ENCODE measurements at places on chromosomes 2 and 18. TPM values are rescaled to one million over a fixed set of nuclear protein-coding genes. Genes with fewer than 3 reads are reported as not detected.

- no peak for DNase-seq
These were observed 73.2 kb upstream of the ZCCHC2 start for GRCh38 chr18:62449490-62450104.

GRCh38 chr2:202643012-202643858, 8.5 kb downstream of the FAM117B start:
- no peak for DNase-seq

DNA sequence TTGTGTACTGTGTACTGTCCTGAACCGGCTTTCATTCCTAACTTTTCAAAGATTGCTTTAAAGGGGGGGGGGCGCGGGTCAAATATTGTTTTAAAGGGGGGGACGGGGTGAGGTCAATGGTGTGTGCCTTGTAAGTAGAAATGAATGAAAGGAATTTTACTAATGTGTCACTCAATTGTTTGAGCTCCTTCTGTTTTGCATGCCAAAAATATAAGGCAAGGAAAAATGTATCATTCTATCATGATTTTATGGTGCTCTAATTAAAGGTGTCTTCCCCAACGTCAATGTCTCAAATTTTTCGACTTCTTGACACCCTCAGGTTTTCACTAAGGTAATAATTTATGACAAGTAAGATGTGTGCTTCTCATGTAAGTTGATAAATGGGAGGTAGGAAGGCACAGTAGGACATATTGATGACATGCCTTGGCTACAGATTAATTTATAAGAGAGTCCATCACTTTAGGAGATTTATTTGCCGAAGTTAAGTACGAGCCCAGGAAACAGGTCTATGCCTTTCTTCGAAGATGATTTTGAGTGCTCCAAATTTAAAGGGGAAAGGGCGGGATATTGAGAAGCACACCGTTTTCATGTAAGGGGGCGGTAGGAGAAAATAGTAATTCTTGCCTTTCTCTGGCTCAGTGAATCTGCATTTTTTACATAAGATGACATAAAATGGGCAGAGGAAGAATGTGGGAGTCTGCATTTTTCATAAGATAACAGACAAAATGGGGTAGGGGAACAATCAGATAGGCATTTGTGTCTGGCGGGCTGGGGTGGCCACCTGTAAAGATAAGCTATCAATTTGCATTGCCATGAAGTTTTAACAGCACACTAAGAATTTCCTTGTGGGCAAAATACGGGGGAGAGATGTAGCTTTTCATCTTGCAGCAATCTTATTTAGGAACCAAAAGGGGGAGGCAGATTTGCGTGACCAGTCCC, 1.2 kb upstream of the TRAPPC8 start:
- no peak for DNase-seq

- no peak for DNase-seq
These were observed 33.2 kb upstream of the CWC22 start for GRCh38 chr2:180040146-180040925.

Gene ATOH8
- not detected for total RNA-seq

Gene C2orf72
- total RNA-seq: 0.48 TPM

Gene AKAIN1
- not detected for total RNA-seq

Gene MLPH
- total RNA-seq: not detected

Gene RAB27B
- 1.7 TPM for total RNA-seq

Gene RSAD2
- 104 TPM for total RNA-seq

Gene ADRA2B
- total RNA-seq: 0.17 TPM
